Stimulated activated CD4-positive, alpha-beta T cell treated with anti-CD3 and anti-CD28 coated beads, TNF-alpha, amount 100 ng/mL, for 4 hours (primary cell): ENCODE measurements at places on chromosomes 3 and 15.

GRCh38 chr15:41640985-41641384, 19.2 kb upstream of the MGA start:
- no peak for DNase-seq

- DNase-seq = no peak
Observed at GRCh38 chr15:37246065-37246464, 145.7 kb upstream of the MEIS2 start.

GRCh38 chr3:155069729-155070128, 10.4 kb upstream of the MME start:
- DNase-seq = no peak

- no peak for DNase-seq
Observed at GRCh38 chr15:40323953-40324937, 753 bp downstream of the INAFM2 start.
